ENCODE measurements at places on chromosomes 16 and 17.

DNA sequence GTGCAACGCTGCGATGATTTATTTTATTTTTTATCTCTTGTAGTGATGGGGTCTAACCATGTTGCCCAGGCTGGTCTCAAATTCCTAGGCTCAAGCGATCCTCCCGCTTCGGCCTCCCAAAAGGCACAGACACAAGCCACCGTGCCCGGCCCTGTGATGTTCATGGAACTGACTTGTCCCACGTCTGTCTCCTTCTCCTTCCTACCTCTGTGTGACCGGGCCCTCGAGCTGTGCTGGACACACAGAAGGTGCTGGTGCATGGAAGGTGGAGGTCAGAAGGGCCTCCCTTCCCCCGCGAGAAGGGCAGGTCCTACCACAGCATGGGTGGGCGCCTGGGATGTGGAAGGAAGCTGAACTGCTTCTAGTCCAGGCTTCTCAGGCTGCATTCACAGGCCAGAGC, 88.0 kb downstream of the SEC14L1 start:
- no peak for DNase-seq

- DNase-seq, result no peak
These were observed 18.0 kb upstream of the C1QTNF8 start for GRCh38 chr16:1113889-1114526.

GRCh38 chr16:25481636-25482035, 210.1 kb upstream of the HS3ST4 start:
- DNase-seq, result no peak

GRCh38 chr16:8923199-8923598, 40.5 kb downstream of the USP7 start:
- DNase-seq, result no peak

GRCh38 chr16:89277641-89278341, 60.3 kb downstream of the ZNF778 start:
- DNase-seq, result no peak

DNA sequence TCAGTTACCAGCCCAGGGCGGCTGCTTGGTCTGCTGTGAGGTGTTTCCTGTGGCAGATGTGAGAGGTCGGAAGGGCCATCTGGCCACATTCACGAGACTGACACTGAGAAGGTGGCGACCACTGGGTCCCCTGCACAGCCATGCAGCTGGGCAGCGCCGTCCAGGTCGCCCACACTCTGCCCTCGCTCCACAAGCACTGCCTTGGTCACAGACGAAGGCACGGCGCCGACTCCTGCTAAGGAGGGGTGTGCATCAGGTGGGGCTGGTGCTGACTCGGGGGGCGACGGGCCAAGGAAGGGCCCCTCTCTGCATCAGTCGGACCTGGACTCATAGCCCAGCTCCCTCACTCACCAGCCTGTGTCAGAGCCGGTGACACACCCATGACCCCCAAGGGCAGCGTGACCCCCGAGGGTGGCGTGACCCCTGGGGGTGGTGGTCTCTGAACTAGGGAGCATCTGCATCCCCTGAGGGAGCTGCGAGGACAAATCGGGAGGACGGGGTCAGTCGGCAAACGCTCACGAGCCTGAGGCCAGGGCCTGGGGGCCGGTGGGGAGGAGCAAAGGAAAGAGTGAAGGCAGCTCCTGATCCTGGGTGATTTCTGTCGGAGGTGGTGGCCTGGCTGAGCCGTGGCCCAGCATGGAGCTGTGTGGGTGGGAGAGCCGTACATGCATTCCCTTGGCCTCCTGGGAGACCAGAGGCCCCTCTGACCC, 30.4 kb downstream of the NME3 start:
- no peak for DNase-seq

DNA sequence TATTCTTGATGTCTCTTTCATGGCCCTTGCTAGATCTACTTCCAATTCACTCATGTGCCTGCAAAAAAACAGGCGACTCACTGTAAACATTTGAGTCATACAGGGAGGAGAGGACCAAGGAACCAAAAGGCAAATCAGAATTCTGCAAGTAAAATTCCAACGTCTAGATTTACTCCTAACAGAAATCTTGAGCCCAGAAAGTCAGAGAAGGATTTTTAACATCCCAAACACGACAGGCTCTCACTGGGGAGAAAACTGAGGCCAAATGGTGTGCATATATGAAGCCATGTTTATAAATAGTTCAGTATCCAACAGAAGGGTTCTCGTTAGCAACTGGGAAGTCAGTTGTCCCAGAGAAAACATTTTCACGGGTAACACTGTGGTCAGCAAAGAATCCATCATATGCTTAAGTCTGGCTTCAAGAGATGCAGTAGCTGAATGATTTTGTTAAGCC, 40.1 kb downstream of the LITAF start:
- peak; percentile 8 for DNase-seq

DNA sequence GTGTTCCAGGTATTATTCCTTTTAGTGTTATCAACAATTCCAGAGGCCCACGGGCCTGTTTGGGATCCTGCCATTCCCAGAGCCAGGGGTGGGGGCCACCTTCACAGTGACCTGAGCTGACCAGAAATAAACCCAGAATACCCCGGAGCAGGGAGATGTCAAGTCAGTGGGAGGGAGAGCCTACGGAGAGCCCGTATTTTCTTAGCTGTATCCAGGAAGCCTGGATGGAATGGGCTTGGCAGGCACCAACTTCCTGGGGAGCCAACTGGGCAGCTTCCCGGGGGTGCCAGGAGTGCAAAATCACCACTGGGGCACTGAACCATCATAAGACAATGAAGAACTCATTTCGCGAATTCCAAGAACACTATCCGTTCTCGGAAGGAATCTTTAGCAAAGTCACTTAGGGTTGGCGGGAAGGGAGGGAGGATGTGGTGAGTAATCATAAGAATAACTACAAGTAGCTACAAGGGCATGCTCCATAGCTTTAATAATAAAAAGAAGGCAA, 13.2 kb upstream of the MRTFB start:
- DNase-seq, result no peak

GRCh38 chr16:52758473-52758855, 211.5 kb upstream of the TOX3 start:
- DNase-seq, result no peak

- DNase-seq, result no peak
These were observed at the start of gene CCL15 for GRCh38 chr17:36001110-36001771. Gene CCL15, minus strand, starts transcription at chr17:36001553. Its CDS starts 61 bp downstream, at chr17:36001492.

- no peak for DNase-seq
These were observed 49.9 kb upstream of the SREBF1 start for GRCh38 chr17:17886726-17887125.

DNA sequence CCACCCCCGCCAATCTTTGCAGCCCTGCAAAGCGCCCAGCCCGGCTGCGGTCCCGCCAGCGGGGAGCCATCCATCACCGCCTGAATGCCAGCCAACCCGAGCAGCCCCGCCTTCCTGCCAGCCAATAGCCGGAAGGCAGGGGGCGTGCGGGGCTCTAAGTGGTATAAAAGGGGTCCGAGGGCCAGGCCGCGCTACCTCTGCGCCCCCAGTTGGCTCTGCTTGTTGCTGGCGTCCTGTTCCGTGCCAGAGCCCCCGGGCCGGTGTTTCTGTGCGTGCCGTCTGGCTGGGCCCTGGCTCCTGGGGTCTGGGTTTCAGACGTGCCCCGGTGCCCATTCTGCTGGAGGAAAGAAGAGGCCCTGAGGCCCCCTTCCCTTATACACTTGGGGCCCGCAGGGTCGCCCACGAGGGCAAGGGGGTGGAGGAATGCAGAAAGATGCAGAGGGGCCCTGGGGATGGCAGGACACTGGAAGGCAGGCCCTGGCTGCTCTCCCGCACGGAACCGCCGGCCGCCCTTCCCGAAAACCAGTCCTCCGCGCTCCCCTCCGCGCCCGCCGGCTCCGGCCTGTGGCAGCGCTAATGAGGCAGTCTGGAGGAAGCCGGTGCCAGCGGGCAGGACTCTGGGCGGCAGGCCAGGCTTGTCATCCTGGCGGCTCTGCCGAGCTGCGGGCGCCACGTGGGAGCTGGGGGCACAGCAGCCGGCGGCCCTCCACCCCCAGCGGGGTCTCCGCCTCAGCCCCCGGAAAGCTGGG, 14.0 kb downstream of the COPZ2 start:
- no peak for DNase-seq

DNA sequence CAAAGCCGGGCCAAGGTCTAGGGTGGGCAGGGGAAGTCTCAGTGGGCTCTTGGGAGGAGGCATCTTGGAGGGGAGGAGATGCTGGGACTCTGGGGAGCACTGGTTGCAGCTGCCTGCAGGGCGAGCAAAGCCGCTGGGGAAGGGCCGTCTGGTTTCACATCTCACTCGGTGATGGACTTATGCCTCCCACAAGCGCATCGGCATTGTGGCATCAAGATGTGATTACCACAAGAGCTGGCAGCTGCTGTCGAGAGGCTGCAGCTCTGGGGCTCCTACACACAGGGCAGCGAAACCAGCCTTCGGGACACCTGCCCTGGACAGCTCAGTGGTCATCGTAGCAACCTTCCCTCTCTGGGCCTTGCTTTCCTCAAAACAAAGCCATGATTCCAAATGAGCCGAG, 3.1 kb upstream of the KCNJ12 start:
- no peak for DNase-seq

- no peak for DNase-seq
These were observed 3.5 kb upstream of the NLRC3 start for GRCh38 chr16:3580686-3581085.

- peak; percentile 55 for DNase-seq
These were observed 1.3 kb upstream of the SOCS1 start for GRCh38 chr16:11257131-11257938.

DNA sequence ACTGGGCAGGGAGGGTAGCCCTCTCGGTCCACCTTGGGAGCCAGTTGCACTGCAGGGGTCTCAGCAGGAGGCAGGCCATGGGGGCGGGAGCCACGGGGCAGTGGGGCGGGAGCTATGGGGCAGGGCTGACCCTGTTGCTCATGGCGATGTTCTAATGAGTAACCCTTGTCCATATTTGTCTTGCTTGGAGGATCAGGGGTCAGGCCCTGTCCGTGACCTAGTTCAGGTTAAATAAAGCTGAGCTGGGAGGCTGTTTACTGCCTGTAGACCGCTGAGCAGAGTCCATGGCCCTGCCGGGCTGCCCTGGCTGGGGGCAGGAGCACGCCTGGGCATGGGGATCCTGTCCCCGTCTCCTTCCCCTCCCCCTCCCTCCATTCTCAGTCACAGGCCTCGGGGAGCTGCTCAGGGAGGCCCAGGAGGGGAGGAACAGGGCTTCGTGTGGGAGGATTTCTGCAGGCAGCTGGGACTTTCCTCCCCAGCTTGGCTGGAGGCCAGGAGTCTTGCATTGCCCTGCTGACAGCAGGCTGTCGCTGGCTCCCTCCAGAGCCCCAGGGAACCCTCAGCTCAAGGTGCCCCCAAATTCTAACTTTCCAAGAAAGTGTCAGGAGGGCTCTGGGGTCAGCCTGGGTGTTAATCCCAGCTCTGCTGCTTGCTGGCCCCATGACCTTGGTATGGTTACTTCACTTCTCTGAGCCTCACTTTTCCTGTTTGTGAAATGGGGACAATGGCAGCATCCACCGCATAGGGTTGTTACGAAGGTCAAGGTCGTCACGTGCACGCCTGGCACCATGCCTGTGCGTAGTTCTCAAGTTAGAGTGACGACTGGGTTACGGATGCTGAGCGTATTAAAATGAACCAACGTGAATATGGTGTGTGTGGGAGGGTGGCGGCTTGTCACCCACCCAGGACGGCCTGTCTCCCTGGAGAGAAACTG, 6.1 kb upstream of the SERPINF2 start:
- DNase-seq, result no peak

DNA sequence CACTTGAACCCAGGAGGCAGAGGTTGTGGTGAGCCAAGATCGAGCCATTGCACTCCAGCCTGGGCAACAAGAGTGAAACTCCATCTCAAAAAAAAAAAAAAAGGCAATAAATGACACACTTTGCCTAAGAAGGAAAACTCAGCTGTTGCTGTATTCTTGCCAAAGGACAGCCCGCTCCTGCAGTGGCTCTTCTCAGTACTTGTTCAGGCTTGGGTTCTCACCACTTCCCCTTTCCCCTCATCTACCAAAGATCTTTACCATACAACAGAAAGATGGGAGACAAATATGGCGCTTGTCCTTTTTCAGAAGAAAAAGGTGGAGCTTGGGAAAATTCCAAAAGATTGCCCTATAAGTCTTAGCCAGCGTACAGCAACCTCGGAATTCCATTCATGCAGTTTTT, 58.5 kb downstream of the MYH13 start:
- no peak for DNase-seq

DNA sequence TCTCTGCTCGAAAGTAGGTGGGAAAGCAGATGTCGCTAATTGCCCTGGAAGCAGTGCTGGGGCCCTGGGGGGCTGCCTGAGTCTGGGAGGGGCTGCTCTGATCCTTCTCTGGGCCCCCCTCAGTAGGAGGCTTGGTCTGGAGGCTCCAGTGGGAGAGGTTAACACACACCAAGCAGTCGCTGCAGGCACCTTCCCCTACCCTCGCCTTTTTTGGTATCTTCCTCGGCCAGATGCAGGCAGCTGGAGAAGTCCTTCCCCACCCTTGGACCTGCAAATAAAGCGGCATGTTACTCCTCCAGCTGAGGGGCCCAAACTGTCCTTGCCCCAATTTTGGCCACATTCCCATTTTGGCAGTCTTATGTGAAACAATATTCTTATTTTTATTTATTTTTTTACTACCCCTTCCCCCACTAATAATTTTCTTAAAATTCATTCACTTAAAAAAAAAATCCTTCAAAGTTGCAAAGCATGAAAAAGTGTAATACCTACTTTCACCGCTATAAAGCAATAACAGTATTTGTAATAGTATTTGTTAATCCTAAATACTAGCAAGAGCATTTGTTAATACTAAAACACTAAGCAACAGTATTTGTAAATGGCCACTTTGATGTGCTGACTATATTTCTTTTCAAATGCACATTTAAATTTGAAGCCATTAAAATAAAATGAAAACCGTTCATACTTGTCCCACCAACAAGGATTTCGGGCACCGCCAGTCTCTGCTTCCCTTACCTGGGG, 15.0 kb downstream of the C16orf46 start:
- DNase-seq, result no peak

DNA sequence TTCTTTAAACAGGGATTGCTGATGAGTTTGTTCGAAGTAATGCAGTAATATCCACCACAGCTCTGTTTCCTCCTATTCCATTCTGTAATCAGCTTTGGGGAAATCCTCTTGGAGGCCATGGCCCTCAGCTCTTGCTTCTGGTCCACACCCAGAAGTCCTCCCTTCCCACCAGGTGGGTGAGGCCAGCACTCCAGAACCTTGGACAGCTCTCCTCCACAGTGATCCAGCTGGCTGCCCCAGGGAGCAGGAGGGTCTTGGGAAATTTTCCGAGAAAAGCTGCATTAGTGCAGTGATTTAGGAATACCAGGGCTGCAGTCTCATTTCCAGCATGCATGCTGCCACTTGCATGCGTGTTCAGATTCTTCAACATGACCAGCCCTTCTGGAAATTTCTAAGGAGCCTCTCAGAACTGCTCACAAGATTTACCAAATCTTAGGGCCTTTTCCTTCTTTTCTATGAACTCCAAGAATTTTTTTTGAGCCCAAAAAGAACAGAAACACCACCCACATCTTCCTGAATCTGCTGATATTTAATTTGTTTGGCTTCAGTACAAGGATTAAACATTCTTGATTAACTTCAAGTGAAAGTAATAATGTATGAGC, 4.2 kb downstream of the SMPD3 start:
- DNase-seq, result no peak

- DNase-seq, result no peak
These were observed 54.5 kb downstream of the IRX5 start for GRCh38 chr16:54985156-54985555.

Data from HS-5 (cell line).